D341Med (cell line): ENCODE measurements at places on chromosomes 4 and X.

GRCh38 chr4:148800336-148800885, 358.2 kb upstream of the NR3C2 start:
- DNase-seq = no peak

DNA sequence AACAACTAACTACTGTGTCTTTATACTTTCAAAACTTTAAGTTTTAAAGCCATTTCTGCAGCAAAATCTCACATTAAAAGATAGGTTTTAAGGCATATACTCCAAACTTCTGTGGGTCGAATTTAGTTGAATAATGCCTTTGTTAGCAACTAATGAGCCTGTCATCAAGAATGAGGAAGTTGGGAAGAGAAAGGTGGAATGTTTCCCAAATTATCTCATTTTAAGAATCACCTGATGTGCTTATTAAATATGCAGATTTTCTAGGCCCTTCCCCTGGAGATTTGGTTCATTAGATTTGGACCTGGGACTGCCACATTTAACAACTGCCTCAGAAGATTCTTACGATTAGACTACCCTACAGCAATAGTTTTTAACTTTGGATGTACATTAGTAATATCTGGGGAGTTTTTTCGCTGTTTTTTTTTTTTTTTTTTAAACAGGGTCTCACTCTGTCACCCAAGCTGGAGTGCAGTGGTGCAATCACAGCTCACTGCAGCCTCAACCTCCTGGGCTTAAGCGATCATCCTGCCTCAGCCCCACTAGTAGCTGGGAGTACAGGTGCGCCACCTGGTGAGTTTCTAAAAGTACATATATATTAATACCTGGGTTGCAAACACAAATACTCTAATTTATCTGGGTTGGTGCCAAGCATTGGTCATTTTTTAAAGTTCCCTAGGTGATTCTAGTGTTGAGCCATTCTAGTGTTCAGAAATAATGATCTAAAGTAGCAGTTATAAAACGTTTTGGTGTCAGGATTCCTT, 16.1 kb upstream of the TASL start:
- DNase-seq = no peak

DNA sequence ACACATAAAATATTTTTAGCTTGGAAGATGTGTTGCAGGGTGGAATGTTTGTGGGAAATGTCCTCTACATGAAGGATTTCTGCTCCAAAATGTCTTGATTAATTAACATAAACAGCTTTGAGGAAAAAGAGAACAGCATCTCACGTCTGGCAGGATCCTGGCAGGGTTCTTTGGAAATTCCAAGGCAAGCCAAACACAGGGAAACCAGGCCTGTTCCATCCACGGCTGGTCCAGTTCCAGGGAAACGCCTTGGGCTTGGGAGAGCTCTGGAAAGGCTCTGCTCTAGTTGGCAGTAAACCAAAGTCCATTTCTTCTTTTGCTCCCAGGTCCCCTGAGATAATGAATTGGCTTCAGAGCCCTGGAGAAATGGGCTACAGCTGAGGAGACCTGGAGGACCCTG, 42.4 kb upstream of the GAB1 start:
- no peak for DNase-seq

DNA sequence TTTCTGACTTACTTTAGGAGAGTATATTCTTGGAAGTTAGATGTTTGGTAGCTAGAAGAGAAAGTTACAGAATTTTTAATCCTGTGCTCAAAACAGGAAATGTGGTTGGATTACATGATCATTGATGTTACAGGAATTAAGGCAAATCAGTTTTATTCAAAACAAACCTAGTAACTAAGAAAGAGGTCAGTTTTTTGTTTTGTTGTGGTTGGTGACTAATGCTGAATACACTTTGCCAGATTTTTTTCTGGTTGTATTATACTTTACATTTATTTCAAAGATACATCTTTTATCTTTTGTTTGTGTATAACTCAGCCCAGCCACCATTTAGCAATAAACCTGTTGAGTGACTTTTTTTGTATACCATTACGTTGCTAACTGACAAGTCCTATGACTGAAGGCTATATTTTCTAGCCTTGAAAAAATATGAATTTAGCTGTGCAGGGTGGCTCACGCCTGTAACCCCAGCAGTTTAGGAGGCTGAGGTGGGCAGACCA, 116.7 kb downstream of the KLHL8 start:
- DNase-seq = no peak

DNA sequence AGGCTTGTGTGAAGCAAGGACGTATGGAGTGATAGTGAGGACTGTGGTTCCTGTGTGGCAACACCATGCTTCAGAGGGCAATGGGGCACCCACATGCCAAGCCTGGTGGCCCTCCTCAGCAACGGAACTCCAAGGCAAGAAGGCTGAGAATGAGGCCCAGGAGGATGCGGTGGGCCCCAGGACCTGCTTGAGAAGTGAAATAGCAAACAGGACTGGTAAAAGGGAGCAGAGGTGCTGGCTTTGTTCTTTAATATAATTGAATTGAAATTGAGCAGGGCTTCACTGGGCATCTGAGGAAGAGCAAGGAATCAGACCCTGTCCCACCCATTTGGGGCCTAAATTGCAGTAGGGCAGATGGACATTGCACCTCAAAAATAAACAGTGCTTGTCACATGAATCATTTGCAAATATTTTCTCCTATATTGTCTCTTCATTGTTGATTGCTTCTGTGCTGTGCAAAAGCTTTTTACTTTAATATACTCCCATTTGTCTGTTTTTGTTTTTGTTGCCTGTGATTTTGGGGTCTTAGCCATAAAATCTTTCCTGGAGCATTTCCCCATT, 2.3 kb downstream of the TMEM187 start:
- DNase-seq = no peak
